ENCODE measurements at places on chromosomes 7 and 10.

GRCh38 chr7:84159435-84159834, 35.2 kb downstream of the SEMA3A start:
- no peak for DNase-seq

DNA sequence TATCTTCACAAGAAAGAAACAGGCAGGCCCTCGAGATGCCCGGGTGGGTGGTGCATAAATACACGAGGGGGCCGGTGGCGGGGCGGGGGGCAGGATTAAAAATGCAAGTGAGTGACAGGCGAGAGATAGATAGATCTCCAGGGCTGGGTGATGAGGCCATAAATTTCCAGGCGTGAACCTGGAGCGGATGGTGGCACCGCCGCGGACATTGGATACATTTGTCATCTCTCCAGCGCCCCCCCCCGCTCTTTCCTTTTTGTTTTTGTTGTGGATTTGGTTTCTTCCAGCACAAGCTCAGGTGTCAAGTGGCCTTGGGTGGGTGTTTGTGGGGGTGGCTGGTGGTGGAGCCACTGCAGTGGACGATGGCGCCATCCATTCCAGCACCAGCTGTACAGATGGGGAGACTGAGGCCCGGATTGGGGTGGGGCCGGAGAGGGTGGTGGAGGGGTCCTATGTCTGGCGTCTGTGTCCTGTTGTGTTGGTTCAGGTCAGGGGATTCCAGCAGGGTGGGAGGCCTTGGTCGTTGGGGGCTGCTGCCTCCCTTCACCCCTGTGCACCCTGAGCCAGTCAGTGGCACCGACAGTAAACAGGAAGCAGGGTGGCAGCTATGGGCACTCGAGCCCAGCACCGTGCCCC, 2.9 kb downstream of the ELFN1 start:
- no peak for DNase-seq

DNA sequence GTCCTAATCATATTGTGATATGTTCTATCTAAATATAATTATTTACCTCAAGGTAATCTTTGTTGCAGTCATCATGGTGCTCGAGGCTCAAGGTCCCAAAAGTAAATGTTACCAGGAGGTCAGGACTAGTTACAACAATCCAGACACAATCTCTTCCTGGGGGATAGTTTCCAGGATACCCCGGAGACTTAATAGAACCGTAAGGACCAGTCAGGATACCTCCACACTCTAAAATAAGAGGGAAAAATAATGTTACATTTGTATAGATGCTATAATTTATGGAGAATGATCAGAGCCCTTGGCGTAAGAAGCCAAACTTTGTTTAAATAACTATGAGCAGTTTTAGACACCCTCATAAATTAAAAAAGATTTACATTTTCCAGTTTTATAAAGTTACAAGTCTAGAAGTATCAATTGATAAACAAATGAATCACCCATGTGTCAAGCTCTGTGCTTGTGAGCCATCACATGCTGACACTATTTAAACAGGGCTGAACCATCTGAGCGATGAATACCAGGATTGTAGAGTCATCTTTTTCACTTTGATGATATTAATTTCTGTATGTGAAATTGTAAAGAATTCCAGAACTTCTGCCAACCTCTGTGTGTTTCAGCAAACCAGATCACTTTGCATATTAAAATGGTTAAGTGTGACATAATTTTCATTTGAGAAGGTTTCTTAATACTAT, 41.3 kb downstream of the CUBN start:
- DNase-seq: peak; percentile 90

GRCh38 chr7:13800694-13801448, 188.6 kb downstream of the ETV1 start:
- DNase-seq: peak; percentile 81

- no peak for DNase-seq
These were observed 33.6 kb upstream of the SMARCD3 start for GRCh38 chr7:151282111-151282510.
